Mesenchymal stem cell (in vitro differentiated cells and primary cell): ENCODE measurements at places on chromosomes 11 and 22.

- H3K4me3 ChIP-seq, result no peak overlapping the region
- H3K27ac ChIP-seq, result no peak overlapping the region
- DNase-seq, result no peak
- H3K27me3 ChIP-seq, result no peaks in the 10 kb centered on the region
- H3K36me3 ChIP-seq, result no peaks in the 10 kb centered on the region
These were observed 18.8 kb upstream of the CLNS1A start for GRCh38 chr11:77656362-77656761.

GRCh38 chr11:78370406-78371172 is 47.0 kb downstream of the GAB2 start:
- no peaks in the 10 kb centered on the region for H3K27me3 ChIP-seq
- H3K4me3 ChIP-seq, result peak overlapping the region; percentile 56
- H3K27ac ChIP-seq, result no peak overlapping the region

DNA sequence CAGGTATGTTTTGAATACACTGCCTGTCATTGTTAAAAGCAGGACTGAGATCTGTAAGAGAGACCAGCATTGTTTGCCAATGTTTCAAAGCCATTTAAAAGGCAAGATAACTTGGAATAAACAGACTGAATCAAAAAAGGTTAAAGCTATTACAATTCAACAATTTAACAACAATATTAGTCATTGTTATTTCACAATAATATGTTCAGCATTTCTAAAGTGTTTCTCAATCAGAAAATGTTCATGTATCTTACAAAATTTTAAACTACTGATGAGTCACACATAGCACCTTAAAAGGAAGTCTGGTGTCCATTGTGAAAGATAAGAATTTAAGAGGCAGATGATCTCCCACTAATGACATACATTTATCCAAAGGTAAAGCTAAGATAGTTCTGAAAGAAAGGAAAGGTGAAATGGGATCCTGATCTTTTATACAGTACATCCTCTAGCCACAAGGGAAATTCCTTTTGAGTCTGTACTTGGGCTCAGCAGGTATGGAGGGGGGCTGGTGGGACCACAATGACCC is 79.7 kb downstream of the MAML2 start:
- peaks cover 3% of the 10 kb centered on the region for H3K4me1 ChIP-seq
- H3K4me3 ChIP-seq, result peak overlapping the region; percentile 13
- H3K27ac ChIP-seq, result no peak overlapping the region
- peak; percentile 89 for DNase-seq
- no peaks in the 10 kb centered on the region for H3K36me3 ChIP-seq

DNA sequence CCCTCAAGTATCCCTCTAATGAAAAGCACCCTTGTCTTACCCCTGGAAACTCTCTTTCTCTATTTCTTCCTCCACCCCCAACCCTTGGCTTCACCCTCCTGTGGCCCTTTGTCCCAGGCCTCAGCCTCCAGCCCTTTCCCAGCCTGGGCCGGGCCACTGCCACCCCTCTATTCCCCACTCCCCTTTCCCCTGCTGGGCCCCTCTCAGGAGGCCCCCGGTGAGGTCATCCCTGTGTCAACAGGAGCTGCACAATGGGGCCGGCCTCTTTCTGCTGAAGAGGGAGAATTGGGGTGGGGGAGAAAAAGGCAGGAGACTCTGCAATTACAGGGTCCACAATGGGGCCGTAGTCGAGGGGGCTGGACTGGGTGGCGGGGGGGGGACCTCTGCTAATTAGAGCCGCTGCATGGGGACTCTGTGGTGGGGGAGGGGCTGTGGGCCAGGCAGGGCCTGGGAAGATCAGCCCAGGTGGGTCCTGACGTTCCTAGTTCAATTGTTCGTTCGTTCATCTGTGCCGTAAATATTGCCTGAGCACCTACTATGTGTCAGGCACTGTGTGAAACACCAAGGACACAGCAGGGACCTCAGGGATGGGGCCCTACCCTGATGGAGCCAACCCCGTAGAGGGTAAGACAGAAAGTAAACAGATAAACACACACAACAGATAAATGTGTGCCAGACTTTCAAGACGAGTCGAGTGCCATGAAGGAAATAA is 18.5 kb upstream of the MPPED1 start:
- H3K27me3 ChIP-seq, result peaks cover 20% of the 10 kb centered on the region
- peaks cover 2% of the 10 kb centered on the region for H3K4me1 ChIP-seq
- H3K36me3 ChIP-seq, result no peaks in the 10 kb centered on the region
- DNase-seq, result no peak
- H3K27ac ChIP-seq, result no peak overlapping the region
- H3K4me3 ChIP-seq, result no peak overlapping the region

DNA sequence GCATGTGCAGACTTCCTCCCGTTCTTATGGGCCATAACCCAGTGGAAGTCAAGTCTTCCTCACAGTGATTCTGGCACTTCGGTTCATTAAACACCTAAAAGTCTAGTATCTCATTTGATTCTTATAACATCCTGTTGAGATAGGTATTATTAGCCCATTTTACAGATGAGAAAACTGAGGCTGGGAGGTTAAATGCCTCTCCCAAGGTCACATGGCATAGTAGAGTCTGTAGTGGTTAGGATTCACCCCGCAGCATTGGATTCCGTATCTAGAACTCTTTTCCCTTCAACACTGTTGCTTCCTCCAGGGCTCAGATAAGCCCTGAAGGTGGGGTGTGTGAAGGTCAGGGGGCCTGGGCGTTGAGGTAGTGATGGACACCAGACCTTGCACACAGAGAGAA is 3.4 kb downstream of the GPHA2 start:
- DNase-seq, result no peak
- peaks cover 10% of the 10 kb centered on the region for H3K4me1 ChIP-seq

DNA sequence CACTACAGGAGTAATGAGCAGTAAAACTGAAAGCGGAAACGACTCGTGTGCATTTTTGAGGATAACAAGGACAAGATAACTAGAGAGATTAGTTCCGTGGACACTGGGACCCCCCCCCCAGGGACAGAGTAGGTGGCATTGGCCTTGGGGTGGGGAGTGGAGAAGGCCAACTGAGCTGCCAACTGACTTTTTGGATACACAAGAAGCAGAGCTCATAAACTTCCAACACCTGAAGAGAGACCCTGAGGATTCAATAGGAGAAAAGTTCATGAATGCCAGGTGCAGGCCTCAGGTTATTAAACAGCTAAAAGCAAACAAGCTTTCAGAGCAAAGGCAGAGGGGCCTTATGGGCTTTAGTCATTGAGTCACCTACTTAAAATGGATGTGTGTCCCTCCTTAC is 17.6 kb upstream of the PRSS23 start:
- H3K4me3 ChIP-seq, result no peak overlapping the region
- H3K4me1 ChIP-seq, result no peaks in the 10 kb centered on the region
- no peaks in the 10 kb centered on the region for H3K36me3 ChIP-seq
- DNase-seq, result no peak
- no peaks in the 10 kb centered on the region for H3K27me3 ChIP-seq
- H3K27ac ChIP-seq, result no peak overlapping the region

GRCh38 chr11:70487756-70488155 is 89.4 kb downstream of the CTTN start:
- DNase-seq, result no peak
- no peaks in the 10 kb centered on the region for H3K27me3 ChIP-seq
- peaks cover 6% of the 10 kb centered on the region for H3K4me1 ChIP-seq
- H3K27ac ChIP-seq, result no peak overlapping the region

DNA sequence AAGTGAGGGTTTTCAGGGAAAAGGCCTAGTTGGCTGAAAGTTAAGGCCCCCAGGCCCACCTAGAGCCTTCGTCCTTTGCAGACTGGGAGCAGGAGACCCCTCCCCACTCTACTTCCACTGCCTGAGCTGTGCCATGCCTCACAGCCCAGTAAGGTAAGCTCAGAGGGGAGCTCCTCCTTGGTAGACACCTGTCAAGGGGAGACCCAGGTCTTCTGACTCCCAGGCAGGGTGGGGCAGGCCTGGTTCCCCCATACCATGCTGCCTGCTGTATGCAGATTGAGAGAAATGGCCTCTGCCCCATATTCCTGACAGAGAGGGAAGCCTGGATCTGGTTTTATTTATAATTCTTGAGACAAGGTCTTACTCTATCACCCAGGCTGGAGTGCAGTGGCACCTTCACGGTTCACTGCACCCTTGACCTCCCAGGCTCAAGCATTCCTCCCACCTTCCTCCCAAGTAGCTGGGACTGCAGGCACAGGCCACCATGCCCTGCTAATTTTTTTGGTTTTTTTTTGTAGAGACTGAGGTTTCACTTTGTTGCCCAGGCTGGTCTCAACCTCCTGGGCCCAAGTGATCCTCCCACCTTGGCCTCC is 697 bp downstream of the RAB36 start:
- H3K36me3 ChIP-seq, result peaks cover 9% of the 10 kb centered on the region
- H3K4me1 ChIP-seq, result peaks cover 29% of the 10 kb centered on the region
- H3K27ac ChIP-seq, result peak overlapping the region; percentile 11
- H3K4me3 ChIP-seq, result peak overlapping the region; percentile 68

- no peaks in the 10 kb centered on the region for H3K27me3 ChIP-seq
- H3K4me1 ChIP-seq, result peaks cover 38% of the 10 kb centered on the region
- peaks cover 10% of the 10 kb centered on the region for H3K36me3 ChIP-seq
These were observed 3.6 kb downstream of the POLDIP3 start for GRCh38 chr22:42611051-42611450.
